NT2/D1 (cell line): ENCODE measurements at places on chromosomes 6 and 20.

DNA sequence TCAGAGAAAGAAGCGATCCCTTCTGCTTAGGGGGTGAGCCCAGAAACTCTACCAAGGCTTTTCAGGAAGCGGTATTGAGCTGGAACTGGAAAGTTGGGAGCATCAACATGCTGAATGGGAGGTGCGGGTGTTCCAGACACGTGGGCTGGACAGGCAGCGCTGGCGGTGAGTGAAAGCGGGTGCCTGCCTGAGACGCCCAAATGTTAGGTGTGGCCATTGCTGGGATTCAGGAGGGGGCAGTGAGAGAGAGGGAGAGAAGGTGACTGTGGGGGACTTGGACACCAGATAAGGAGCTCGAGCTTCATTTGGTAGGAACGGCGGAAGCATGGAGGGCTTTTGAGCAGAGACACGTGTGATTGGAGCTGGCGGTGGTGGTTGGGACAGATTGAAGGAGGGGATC, 157.7 kb downstream of the ZDHHC14 start:
- DNase-seq: no peak

DNA sequence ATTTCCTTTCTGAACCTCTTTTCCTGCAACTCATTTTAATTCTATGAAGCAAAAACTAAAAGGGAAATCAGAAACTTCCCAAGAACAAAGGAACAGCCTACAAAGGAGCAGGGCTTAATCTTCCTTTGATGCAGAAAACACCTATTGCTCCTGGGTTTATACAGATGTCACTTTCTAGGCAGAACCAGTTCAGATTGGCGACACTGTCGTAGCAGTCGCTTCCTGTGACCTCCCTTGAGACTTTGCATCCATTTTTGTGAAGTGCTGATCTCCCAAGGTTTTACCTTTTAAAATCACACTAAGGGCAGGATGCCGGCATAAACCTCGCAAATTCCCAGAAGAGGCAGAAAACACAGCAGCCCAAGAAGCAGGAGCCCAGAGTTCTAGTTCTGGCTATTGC, 40.1 kb downstream of the JAG1 start:
- DNase-seq: no peak

GRCh38 chr20:57030611-57031600, 235.5 kb downstream of the BMP7 start:
- DNase-seq: no peak

- peak; percentile 11 for DNase-seq
Measured at GRCh38 chr6:68628161-68628560, 6.9 kb upstream of the ADGRB3 start.

DNA sequence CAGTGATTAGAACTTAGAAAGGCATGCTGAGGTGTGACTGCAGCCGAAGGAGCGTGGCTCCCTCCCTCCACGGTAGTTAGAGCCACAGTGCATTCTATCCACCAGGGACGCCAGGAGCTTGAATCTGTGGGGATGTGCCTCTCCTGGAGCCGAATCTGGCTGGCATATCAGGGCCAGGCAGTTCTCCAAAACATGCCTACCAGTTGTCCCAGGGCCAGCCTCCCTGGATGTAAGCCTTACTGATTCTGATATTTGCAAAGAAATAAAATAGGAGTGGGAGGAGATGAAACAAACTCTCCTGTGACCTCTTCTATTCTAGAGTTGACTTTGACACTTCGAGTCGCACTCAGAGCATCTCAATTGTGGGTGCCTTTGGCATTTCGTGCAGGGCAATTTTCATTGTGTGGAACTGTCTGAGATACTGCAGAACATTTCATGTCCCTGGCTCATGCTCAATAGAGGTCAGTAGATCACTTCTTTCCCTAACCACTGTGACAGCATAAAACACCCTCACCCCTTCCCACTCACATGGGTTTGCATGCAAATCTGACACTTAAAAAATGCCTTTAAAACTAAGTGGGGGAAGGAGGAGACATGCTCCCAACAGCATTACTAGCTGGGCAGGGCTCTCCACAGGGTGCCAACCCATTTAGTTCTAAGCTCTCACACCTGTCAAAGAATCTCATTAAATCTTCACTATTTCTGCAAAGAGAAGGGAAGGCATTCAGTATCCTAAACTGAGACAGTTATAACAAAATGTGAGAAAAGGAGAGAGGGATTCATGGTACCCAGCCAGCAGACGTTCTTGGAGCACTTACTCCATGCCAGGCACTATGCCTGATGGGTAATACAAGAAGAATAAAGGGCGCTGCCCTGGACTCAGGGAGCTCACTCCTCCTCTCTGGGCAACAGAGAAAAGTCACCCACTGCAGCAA, 378.9 kb downstream of the PREX1 start:
- DNase-seq: no peak
